PC-3 (cell line): ENCODE measurements at places on chromosomes 1 and 21. TPM values are rescaled to one million over a fixed set of nuclear protein-coding genes. Genes with fewer than 3 reads are reported as not detected.

CR1 gene
- total RNA-seq: not detected in 2 replicates

CFHR2 gene
- total RNA-seq: not detected in 2 replicates

IPO9 gene
- 21.6 and 23.6 TPM in 2 replicates for total RNA-seq

LCE1A gene
- not detected in 2 replicates for total RNA-seq

SPATA45 gene
- not detected in 2 replicates for total RNA-seq

PRR9 gene
- total RNA-seq: not detected in 2 replicates

GJA5 gene
- total RNA-seq: 1.1 and 2.0 TPM in 2 replicates

KCNA2 gene
- total RNA-seq: not detected in 2 replicates

GRIK1 gene
- not detected in 2 replicates for total RNA-seq

BGLAP gene
- total RNA-seq: 0.35 and 2.5 TPM in 2 replicates

CTSS gene
- 0.46 TPM in 1 of 2 replicates, not detected in the other for total RNA-seq

PDXK gene
- 423 and 464 TPM in 2 replicates for total RNA-seq

CASQ1 gene
- 0.12 TPM in 1 of 2 replicates, not detected in the other for total RNA-seq

- no peak for DNase-seq
Measured at GRCh38 chr1:200899015-200899386, 4.3 kb downstream of the INAVA start.

DNA sequence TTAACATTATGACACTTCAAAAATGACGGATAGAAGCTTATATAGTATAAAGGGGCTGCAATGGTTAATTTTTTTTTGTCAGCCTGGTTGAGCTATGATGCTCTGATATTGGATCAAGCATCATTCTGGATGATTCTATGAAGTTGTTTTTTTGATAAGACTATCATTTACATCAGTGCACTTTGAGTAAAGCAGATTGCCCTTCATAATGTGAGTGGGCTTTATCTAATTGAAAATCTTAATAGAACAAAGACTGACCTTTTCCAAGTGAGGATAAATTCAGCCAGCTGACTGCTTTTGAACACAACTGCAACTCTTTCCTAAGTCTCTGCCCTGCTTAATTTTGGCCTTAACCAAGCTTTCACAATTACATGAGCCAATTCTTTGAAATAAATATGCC is 1476.2 kb downstream of the NCAM2 start:
- no peak for DNase-seq

DNA sequence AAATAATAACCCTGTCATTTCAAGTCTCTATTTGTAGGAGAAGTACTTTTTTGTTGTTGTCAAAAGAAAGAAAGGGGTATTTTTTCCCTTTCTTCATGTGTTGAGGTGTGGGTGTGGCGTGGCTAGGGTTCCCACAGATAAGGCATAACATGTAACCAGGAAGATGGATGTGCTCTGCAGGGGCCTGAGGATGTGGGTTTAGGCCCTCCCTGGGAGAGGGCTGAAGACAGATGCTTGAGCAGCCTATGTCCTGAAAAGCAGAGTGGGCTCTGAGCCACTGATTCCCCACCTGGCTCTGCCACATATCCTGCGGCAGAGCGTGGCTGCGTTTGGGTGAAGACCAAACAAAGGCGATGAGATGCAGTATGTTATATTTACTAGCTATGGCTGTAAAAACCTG is 13.9 kb upstream of the ADAR start:
- DNase-seq: no peak

DNA sequence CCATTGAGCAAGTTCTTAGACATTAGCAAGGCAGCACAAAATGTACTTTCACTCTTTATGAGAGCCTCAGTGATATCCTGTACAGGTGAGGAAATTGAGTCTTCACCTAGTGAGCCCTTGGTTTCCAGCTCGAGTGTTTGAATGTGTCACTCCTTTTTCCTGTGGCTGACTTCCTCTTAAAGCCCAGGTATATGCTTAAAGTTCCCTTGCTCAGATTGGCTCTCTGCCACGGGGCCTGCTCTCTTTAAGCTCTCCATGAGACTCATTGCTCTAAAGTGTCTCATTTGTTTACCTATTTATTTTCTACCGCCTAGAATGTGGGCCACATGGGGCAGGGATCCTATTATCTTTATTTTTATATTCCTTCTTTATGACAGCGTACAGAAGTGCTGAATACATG is 324.9 kb downstream of the SIPA1L2 start:
- DNase-seq: peak; percentile 80

GRCh38 chr1:9438431-9439073 is 100.7 kb upstream of the SLC25A33 start:
- peak; percentile 51 for DNase-seq

DNA sequence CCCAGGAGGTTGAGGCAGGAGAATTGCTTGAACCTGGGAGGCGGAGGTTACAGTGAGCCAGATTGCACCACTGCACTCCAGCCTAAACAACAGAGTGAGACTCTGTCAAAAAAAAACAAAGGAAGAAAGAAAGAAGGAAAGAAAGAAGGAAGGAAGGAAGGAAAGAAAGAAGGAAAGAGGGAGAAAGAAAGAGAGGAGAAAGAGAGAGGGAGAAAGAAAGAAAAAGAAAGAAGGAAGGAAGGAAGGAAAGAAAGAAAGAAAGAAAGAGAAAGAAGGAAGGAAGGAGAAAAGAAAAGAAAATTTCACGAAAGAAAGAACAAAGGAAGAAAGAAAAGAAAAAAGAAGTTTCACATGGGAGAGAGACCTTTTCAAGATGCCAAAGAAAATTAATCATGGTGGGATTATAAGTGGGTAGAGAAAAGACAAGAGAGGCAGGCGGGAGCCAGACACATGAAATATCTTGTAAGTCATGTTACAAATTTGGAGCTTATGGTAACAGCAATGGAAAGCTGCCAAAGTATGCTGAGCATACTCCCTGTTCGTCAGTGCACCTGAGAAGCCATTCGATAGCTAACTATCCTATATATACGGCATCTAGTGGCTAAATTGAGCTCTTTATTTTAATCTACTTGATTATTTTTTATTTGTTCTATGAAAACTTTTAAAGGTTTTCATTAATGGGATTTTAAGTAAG is 41.3 kb upstream of the TNFSF4 start:
- no peak for DNase-seq

- no peak for DNase-seq
Measured at GRCh38 chr1:37631036-37631435, 3.7 kb downstream of the RSPO1 start.

DNA sequence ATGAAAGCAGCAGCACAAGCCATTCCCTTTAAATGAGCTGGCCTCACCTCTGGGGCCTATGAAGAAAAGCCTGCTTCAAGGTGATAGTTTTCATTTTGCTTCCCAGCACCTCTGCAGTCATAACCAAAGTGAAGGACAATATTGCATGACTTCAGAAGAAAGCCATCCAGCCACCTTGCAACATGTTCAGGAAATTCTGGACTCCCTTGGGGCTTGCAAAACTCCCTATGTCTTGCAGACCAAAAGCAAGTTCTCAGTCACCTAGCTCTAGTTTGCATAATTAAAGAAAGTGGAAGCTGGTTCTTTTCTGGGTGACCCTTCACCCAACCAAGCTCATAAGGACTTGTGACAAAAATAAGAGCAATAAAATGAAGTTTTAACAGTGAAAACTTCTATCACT is 87.6 kb downstream of the GFI1 start:
- DNase-seq: no peak

- no peak for DNase-seq
Measured at GRCh38 chr1:182611787-182612186, 7.6 kb upstream of the RGS16 start.

- DNase-seq: peak; percentile 34
Measured at GRCh38 chr1:12153181-12153785, 13.5 kb upstream of the TNFRSF1B start.

DNA sequence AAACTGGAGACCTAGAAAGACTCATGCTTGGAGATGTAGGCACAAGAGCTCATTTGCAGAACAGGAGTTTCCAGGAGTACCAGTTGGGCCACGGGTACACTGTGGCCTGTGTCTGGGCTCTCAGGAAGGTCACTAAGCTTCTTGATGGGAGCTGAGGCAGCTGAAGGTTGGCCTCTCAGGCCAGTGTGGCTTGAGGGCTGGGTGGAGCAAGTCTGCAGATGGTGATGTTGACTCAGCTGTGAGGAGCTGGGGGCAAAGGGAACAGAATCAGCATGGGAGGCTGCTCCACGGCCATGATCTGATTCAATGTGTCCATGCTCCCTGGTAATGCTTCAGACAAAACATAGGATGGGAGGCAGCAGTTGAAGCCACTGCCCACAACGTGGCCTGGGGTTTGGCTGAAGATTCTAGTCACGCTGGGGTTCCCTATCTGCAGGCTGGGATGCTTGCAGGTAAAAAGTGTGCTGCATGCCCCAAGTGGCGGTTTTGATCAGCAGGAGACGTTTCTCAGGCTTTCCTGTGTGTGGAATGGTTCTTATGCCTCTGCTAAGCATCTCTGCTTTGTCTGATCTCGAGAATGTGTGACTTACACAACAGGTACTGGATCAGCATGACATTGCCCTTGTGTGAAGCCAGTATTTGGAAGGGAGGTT is 15.4 kb upstream of the TENT5C start:
- peak; percentile 6 for DNase-seq

DNA sequence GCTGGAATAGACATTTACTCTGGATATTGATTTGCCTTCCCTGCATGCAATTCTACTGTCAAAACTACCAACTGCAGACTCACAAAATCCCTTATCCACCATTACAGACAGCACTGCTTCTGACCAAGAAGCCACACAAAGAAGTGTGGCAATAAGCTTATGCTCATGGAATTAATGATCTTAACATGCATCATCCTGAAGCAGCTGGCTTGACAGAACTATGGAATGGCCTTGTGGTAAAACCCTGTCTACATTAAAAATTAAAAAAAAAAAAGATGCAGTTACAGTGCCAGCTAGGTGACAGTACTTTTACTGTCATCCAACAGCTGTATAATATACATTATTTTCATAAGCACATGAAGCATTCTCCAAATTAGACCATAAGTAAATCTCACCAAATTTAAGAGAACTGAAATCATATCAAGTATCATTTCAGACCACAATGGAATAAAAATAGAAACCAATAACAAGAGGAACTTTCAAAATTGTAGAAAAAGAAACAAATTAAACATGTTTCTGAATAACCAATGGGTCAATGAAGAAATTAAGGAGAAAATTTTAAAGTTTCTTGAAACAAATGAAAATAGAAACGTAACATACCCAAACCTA is 70.7 kb downstream of the SCMH1 start:
- no peak for DNase-seq

GRCh38 chr1:9244501-9245229 is 10.1 kb downstream of the H6PD start:
- DNase-seq: no peak

GRCh38 chr1:176643536-176643935 is 180.6 kb downstream of the PAPPA2 start:
- peak; percentile 57 for DNase-seq

GRCh38 chr1:109500941-109501381 is 7.1 kb downstream of the CYB561D1 start:
- DNase-seq: no peak

DNA sequence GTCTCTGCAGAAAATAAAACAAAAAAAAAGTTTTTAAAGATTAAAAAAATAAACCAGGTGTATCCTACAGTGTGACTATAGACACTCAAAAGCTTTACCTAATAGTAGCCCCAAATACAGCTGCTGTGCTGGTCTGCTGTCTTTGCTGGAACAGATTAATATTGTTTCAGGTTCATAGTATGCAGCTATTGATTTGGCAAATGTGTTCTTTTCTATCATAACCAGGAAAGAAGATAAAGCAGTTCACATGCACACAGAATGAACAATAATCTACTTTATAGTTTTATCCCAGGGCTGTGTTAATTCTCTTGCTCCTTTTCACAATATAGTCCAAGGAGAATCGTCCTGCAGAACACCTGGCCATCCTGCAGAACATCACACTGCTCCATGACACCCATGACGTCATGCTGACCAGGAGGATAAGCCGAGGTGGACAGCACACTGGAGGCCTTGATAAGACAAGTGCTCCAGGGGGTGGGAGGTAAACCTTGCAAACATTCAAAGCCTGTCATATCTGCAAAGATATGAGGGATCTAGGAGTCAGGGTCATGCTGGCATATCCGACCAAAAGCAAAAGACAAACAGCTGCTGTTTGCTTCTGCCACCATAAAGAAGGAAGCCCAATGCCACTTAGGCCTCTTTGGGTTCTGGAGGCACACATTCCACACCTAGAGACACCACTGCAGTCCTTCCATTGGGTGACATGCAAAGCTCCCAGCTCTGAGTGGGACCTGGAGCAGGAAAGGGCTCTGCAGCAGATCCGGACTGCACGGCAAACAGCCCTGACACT is 86.1 kb upstream of the SLC2A1 start:
- no peak for DNase-seq

GRCh38 chr1:171152549-171152948 is 32.6 kb upstream of the FMO2 start:
- no peak for DNase-seq

- DNase-seq: no peak
Measured at GRCh38 chr1:243457363-243457982, 201.6 kb downstream of the SDCCAG8 start.

DNA sequence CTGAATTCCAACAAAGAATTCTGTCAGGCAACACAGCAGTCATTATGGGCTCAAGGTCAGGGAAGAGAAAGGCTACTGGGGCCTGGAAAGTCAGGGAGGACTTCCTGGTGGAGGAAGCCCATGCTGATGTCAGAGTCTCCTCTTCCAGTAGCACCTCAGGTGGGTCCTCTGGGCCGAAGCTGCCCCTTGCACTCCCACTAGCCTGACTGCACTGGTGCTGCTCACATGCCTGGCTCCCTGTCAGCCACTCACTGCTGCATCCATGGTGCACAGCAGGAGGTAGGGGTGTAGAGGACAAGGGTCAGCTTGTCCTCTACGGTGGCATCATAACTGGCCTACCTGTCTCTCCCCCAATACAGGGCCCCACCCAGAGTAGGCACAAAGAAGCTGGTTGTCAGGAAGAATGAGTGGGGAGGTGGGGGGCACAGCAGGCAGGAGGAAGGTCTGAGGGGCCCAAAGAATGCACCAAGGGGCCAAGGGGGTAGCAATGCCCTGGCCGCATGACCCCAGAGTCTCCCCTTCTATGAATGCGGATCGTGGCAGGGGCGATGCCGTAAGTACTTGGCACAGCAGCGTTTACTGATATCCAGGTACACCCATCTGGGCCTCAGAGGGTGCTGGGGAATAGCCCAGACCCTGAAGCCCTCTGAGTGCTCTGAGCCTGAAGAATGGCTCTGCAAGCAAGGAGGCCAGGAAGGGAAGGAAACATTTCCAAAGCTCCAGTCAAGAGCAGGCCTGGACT is 80.3 kb downstream of the GLIS1 start:
- DNase-seq: no peak

- DNase-seq: peak; percentile 85
Measured at GRCh38 chr1:234631721-234632125, 21.7 kb upstream of the IRF2BP2 start.

- DNase-seq: no peak
Measured at GRCh38 chr1:56816264-56816663, 2.9 kb downstream of the FYB2 start.

GRCh38 chr21:38780879-38781278 is 24.9 kb upstream of the ETS2 start:
- DNase-seq: no peak

GRCh38 chr1:180542113-180542837 is 16.5 kb upstream of the OVAAL start:
- no peak for DNase-seq

- peak; percentile 28 for DNase-seq
Measured at GRCh38 chr21:33980276-33980916, 64.8 kb upstream of the ATP5PO start.

DNA sequence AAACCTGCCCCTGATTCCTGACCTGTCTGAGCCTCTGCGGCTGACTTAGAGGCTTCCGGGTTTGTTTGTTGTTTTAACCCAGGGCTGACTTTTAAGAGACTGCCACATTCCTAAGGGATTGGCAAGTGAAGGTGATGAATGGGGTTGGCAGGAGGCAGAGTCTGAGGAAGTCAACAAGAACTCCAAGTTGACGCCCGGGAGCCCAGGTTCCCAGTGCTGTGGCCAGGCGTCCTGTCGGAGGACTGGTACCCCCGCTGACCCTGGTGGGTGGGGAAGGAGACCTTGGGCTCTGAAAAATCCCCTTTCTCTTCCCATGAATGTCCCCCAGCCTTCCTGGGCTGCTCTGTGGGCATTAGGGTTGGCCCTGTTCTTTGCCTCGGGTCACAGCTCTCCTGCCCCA is 19.7 kb upstream of the EPS8L3 start:
- DNase-seq: peak; percentile 90
